ENCODE measurements at places on chromosomes 3 and 15. TPM values are rescaled to one million over a fixed set of nuclear protein-coding genes. Genes with fewer than 3 reads are reported as not detected.

- H3K4me1 ChIP-seq = peaks cover 41% of the 10 kb centered on the region
- peaks cover 10% of the 10 kb centered on the region for H3K36me3 ChIP-seq
- no peaks in the 10 kb centered on the region for H3K27me3 ChIP-seq
Measured at GRCh38 chr15:77122576-77122975, 51.7 kb upstream of the TSPAN3 start.

DNA sequence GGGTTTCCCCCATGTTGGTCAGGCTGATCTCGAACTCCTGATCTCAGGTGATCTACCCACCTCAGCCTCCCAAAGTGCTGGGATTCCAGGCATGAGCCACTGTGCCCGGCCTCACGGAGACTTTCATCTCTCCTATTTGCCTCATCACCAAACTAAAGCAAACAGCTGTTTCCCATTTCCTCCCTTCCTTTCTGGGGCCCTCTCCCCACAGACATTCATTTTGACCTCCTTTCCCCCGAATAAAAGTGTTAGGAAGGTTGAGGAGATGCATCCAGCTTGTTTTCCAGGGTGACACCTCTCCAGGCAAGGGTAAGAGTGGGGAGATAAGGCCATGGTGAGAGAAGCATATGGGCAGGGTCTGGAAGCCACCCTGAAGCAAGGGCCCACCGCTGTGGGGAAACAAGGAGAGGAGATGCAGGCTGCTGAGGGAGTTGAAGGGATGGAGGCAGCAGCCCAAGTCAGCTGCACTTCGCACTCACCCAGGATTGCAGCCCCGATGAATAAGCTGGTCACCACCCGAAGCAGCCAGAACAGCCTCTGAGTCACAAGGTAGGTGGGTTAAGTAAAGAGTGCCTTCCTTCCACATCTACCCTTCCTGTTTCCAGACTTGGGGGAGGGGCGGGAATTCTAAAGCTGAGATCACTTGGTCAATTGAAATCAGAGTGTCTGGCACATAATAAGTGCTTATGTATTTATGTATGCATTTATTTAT is 7.7 kb downstream of the DUOXA2 start:
- H3K27me3 ChIP-seq = peaks cover 28% of the 10 kb centered on the region
- H3K36me3 ChIP-seq = no peaks in the 10 kb centered on the region
- H3K4me3 ChIP-seq = no peak overlapping the region
- DNase-seq = no peak
- H3K27ac ChIP-seq = no peak overlapping the region

DNA sequence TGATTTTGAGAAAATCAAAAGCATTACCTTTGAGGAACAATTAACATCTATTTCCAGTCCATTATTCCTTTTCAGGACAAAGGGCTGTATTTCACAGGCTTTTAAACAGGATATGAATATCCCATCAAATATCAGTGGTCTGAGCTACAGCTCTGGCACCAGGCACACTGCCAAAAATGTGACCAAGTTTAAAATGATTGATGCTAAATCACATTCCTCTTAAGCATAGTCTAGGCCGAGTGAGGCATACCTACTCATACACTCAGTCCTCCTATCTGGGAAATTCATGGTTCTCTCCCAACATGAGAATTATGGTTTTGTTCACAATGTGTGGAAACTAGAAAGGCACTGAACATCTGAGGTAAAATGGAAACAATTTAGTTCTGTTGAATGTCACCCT is 683.5 kb downstream of the TUSC7 start:
- no peak for DNase-seq
- no peak overlapping the region for H3K27ac ChIP-seq
- peaks cover 21% of the 10 kb centered on the region for H3K27me3 ChIP-seq
- H3K4me3 ChIP-seq = no peak overlapping the region

DNA sequence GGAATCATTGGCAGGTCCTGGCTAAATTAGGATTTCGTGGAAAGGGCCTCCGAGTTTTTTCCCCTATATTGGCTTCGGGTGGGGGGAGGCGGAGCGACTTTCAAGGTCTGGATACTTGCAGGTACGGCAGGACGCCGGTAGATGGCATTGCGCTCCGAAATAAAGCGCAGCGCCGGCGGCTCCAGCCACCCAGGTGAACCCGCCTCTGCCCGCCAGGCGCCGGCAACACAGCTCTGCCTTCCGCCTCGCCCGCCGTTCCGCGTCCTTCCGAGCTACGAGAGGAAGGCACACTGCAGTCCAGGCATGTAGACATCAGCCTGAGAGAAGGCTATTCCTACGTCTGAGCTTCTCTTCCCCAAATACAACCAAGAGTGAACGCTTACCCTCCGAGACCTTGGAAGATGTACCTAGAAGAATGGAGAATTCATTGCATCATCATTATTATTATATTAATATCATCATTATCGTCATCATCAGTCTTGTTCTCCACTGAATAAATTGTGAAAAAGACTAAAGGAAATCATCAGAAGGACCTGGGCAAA is 514.1 kb downstream of the MECOM start:
- H3K27me3 ChIP-seq = peaks cover 25% of the 10 kb centered on the region
- peak overlapping the region; percentile 11 for H3K27ac ChIP-seq
- peak overlapping the region; percentile 74 for H3K4me3 ChIP-seq
- peak; percentile 92 for DNase-seq

- DNase-seq = no peak
- H3K36me3 ChIP-seq = no peaks in the 10 kb centered on the region
- H3K27me3 ChIP-seq = peaks cover 8% of the 10 kb centered on the region
- no peak overlapping the region for H3K4me3 ChIP-seq
Measured at GRCh38 chr15:67396114-67396513, 124.8 kb upstream of the C15orf61 start.

DNA sequence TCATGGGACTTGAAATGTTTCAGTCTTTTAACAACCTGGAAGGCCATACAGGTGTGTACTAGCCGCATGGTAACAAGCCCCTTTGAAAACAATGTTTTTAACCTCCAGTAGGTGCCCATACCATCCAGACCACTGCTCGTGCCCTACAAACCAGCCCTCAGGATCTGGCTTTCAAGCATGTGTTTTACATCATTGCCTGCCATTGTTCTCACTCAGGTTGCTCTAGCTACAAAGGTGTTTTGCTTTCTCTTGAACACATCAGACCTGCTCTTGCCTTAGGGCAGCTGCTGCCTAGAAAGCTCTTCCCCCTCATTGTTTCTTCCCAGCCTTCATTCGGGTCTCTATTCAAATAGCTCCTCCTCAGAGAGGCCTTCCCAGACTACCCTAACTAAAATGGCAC is 32.3 kb upstream of the MAP3K13 start:
- peaks cover 11% of the 10 kb centered on the region for H3K4me1 ChIP-seq
- H3K4me3 ChIP-seq = no peak overlapping the region
- H3K36me3 ChIP-seq = no peaks in the 10 kb centered on the region
- DNase-seq = no peak
- no peaks in the 10 kb centered on the region for H3K27me3 ChIP-seq

GRCh38 chr3:176767385-176767784 is 429.9 kb downstream of the TBL1XR1 start:
- H3K27me3 ChIP-seq = peaks cover 5% of the 10 kb centered on the region
- no peak overlapping the region for H3K27ac ChIP-seq
- no peak for DNase-seq
- peaks cover 2% of the 10 kb centered on the region for H3K4me1 ChIP-seq
- no peak overlapping the region for H3K4me3 ChIP-seq

DNA sequence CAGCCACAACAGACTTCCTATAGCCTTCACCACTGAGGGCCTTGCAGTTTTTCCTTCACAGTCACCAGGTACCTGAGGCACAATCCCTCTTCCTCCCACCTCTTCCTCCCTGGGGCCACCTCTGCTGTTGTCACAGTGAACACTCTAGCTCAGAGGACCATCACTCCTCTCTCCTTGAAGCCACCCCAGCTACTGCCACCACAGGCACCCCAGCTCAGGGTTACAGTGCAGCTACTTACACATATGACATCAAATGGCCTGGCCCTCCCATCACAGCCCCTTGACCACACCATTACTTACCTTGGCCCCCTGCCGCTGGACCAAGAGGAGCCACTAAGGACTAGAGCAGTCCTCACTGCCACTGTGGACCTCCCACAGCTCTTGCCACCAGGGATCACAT is 213.5 kb upstream of the CRBN start:
- H3K27ac ChIP-seq = no peak overlapping the region
- no peak for DNase-seq
- H3K4me1 ChIP-seq = no peaks in the 10 kb centered on the region

DNA sequence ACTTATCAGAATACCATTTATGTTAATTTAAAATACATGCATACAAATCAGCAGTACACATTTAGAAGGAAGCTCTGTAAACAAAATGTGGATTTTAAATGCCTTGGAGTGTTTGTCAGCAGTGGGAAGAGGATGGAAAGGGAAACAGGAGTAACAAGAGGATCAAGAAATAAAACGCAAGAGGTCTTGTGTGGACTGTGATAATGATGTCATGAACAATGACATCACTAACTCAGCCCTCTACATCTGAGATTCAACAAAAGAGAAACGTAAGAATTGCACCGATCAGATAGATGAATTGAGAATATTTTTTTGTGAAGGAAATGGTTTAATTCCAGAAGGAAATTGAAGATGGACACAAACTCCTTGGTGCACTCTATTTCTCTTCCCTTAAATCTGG is 44.0 kb upstream of the CNOT10 start:
- no peak overlapping the region for H3K4me3 ChIP-seq
- H3K27me3 ChIP-seq = no peaks in the 10 kb centered on the region
- H3K4me1 ChIP-seq = peaks cover 6% of the 10 kb centered on the region
- no peak overlapping the region for H3K27ac ChIP-seq
- H3K36me3 ChIP-seq = no peaks in the 10 kb centered on the region
- no peak for DNase-seq

Gene PRTG
- total RNA-seq = 2.2 TPM

Gene ARGFX
- not detected for total RNA-seq
